Transverse colon (tissue), 4 donors: ENCODE measurements at places on chromosomes 12 and 14.

DNA sequence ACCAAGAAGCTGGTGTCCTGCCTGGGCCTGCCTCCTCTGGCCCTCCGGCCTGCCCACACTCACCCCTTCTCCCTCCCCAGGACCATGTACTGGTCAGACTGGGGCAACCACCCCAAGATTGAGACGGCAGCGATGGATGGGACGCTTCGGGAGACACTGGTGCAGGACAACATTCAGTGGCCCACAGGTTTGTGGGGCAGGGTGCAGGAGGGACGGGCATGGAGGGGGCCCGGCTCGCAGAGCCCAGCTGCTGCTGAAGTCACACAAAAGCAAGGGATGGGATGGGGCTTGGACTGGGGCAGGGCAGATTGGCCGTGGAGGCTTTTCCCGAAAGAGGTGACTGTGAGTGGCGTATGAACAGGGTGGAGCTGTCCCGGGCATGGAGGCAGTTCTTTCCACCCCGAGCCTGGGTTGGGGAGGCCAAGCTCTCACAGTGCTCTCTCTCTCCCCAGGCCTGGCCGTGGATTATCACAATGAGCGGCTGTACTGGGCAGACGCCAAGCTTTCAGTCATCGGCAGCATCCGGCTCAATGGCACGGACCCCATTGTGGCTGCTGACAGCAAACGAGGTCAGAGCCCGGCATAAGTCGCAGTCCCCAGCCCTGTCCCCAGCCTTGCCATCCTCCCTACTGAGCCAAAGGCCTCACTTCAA, 7.8 kb upstream of the NXPH4 start:
- no peak for DNase-seq

DNA sequence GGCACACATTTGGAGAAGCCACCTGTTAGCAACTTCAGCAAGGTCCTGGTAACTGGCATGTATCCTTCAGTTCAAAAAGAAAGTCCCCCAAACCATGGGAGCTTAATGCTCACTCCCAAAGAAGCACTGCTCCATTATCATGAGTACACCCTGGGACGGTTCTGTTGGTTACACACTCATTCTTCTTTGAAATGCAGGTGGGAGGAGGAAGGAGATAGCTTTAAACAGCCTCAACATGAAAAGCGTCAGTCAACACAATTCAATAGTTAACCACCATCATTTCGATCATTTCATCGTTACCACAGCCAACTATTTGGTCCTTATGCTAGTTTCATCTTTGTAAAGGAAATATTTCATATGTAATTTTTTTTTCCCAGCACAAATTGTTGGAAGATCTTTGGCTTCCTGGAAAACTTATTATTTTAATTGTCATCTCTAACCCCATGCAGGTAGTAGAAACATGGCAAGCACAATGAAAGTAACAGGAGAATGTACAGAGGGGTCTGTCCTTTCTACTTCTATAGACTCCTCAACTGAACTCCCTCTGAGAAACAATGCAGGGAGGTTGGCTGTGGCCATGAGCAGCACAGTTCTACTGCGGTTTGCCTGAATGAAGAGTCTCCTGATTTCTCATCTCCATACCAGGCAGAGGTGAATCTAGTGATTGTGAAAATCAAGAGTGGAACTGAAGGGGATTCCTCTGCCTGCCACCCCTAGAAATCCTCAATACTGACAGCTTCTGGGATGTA, 196.4 kb upstream of the FOXN3 start:
- no peak for DNase-seq

- DNase-seq, result no peak
Observed at GRCh38 chr12:64225626-64226025, 3.5 kb upstream of the KICS2 start.

DNA sequence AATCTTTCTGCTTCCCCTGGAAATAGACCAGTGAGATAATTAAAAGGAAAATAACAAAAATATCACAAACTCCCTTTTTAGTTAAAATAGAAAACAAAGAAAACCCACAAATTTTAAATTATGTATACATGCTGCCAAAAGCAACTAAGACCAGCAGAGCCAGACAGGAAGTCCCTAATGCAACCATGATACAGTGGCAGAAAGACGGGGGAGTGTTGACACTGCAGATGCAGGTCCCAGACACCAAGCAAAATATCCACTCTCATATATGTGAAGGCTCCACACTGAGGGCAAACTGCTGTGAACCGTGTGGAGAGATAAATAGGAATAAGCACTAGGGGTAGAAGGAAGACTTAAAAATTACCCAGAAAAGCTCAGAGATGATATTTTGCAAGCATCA, 401.0 kb downstream of the BTG1 start:
- DNase-seq, result no peak

DNA sequence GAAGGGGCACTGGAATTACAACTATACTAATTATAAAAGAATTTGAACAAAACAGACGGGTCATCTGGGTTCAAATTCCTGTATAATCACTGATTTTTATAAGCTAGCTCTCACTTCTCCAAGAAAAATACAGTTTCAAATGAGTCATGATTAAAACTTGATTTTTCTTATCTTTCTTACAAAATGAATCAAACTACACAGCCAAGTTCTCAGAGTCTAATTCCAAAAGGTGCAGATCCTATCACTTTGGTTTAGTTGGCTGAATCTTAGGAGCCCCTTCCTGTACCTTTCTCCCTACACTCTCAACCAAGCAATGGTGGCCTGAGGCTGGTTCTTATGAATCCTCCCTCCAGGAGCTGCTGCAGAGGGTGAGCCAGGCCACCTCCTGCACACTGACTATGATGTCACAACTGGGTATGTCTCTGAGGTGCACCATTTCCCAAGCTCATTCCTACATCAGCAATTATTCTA, 43.8 kb upstream of the BMP4 start:
- DNase-seq, result no peak

DNA sequence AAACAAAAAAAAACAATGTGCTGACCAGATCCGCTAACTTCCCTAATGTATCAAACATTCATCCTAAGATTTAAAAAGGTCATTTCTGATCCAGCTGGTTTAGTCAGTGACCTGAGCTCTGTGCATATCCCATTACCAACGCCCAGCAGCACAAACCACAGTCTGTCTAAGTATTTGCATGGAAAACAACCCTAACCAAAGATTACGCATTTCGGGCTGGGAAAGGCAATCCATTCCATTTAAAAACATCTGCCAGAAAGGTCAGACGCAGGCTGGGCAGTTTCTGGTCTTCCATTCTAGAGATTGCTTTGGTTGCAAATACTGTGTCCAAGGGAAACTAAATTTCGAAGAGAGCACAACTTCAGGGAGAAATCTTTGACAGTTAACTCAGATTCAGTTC, 234.9 kb downstream of the FLRT2 start:
- no peak for DNase-seq

GRCh38 chr12:122190842-122191668, 8.1 kb downstream of the LRRC43 start:
- peak; percentile 84 for DNase-seq

DNA sequence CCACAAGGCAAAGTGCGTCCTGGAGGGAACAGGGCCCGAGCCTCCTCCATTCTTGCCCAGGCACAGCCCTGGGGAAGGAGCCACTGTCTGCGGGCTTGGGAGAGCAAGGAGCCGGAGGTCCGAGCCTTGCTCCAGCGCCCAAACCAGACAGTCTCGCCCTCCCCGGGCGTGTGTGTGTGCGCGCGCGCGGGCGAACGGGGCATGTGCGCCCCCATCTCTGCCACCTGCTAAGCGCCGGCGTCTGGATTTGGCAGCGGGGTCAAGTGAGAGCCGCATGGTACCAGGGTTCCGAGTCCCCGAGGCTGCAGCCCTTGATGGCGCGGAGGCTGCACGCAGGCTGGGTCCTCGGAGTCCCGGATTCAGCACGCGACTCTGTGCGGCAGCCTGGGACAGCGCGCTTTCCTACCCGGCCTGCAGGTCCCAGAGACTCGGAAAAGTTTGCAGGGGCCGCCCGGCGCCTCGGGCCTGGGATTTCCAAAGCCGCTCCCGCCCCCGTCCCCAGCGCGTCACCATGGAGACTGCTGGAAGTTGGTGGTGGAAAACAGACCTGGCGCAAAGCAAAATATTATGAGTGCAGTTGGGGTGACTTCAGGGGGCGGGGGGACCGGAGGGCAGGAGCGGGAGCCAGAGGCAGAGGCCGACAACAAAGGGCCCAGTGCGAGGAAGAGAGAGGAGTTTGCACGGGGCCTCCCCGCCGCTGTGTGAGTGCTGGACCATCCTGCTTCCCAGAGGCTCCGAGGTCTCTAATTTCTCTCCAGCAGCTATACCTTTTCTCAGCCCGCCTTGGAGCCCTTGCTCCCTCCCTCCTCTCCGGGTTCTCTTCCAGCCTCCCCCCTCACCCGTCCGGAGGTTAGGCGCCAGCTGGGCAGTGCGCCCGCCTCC, 4.2 kb downstream of the RFX4 start:
- DNase-seq, result no peak

GRCh38 chr14:100234511-100234910, 4.4 kb upstream of the YY1 start:
- DNase-seq, result no peak

DNA sequence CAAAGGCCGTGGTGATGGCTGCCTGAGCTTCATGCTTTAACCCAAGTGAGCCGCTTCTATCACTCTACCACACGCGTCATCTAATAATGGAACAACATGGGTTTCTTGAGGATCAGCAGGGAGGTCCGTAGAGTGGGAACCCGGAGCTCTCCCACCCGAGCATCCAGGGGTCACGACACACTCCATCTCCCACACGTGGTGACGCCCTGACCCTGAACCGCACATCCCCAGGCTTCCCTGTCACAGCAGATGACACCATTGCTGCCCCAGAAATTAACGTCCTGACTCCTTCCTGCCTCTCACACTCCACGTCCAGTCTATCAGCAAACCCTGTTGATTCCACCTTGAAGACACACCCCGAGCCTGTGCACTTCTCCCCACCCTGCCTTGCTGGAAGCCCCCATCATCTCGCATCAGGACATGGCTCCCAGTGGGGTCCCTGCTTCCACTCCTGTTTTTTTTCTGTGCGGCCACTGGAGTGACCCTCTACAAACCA, 163.2 kb downstream of the PIWIL1 start:
- no peak for DNase-seq

- DNase-seq, result no peak
Observed at GRCh38 chr12:4012977-4013968, 140.1 kb upstream of the PARP11 start.

DNA sequence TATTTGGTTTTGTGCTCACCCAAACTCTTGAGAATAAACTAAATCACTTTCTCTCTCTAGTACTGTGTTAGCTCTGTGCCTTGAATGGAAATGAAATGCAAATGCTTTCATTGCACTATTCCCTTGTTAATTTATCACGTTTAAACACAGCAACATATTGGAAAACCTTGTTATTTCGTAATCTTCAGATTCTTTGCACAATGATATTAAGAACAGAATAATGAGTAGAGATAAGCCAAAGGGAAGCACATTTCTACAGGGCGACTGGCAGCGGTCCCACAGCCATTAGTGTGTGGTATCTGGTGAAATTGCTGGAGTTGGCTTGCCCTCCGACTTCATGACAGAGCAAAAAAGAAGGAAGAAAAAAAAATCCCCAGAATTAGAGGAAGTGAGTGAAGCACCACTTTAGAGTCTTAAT, 166.1 kb upstream of the E2F7 start:
- DNase-seq, result peak; percentile 63

- peak; percentile 80 for DNase-seq
Observed at GRCh38 chr12:52865090-52865944, 16.5 kb upstream of the KRT78 start.

GRCh38 chr12:109943811-109944210, 43.7 kb downstream of the TCHP start:
- DNase-seq, result no peak

DNA sequence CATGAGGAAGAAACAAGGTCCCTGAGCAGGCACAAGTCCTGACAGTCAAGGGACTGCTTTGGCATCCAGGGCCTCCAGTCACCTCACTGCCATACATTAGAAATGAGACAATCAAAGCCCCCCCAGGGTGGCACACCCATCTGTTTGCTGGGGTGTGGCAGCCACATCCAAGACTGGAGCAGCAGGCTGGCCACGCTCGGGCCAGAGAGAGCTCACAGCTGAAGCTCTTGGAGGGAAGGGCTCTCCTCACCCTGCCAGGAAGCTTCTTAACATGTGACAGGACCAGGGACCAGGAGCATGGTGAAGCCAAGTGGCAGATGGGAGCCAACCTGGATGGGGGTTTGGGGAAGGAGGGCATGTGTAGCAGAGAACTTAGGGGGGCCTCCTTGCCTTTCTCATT, 10.0 kb downstream of the CACNB3 start:
- DNase-seq, result no peak

DNA sequence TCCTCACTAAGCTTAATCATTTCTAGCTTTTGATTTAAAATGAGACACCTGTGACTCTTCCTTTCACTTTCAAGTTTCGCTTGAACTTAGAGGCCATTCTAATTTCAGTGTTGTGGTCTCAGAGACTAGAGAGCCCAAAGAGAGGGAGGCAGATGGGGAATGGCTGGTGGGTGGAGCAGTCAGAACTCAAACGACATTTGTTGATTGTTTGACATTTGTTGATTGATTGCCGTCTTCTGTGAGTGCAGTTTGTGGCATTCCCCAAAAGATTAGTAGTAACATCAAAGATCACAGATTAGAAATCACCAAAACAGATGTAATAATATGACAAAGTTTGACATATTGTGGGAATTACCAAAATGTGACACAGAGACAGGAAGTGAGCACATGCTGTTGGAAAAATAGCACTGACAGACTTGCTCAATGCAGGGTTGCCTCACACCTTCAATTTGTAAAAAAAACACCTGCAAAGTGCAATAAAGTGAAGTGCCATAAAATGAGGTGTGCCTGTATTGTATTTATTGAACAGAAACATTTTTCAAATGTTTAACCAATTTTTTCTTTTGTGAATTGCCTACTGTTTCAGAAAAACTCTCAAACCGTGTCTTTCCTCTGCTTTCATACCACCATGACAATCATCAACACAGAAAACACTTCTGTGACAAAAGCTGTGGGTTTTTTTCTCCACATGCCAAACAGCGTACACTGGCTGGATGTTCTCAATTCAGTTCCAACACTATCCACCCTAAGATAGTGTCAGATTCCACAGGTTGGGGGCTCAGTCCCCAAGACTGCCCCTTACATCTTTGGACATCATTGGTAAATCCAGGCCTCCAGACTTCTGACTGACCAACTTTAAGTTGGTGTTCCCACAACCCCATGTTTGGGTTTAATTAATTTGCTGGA, 376.3 kb upstream of the RGS6 start:
- peak; percentile 39 for DNase-seq
